ENCODE measurements at places on chromosomes 11 and 22.

DNA sequence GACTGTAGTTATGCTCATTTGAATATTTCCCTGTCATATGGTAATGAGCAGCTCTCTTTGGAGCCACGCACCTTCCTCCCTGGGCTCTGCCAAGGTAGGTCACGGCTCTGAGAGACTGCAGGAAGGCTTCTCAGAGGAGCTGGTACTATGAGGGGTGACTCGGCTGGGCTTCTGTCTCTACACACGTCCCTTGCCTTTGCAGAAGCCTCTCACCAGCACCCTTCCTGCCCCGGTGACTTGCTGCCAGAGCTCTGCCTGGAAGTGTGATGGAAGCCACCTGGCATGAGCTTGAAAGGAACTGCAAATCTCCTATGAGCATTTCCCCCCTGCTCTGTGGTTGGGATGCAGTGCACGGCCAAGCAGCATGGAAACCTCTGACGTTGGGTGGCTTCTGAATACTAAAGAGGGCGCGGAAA is 74.2 kb downstream of the KIRREL3 start:
- no peak for DNase-seq

GRCh38 chr22:48438800-48439559 is 1388.7 kb downstream of the BRD1 start:
- no peak for DNase-seq

GRCh38 chr11:75241036-75241905 is 697 bp downstream of the TPBGL start:
- peak; percentile 19 for DNase-seq

DNA sequence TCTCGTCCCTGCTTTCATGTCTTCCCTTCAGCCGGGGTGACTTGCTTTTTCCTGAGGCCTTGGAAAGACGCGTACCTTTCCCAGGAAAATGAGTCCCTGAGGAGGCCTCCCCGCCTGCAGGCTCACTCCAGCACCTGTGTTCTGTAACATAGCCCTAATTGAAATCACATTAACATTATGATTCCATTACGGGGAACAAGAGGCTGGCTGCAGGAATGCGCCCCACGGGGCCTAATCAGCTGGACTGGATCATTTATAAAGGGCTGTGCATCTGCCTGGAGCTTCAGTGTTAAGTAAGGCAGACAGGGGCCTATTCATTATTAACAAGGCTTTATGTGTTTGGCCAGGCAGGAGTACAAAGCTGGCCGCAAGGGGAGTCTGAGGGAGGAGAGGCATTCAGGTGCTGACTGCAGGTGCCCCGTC is 41.9 kb upstream of the TSPAN18 start:
- no peak for DNase-seq

- DNase-seq = no peak
These were observed 488 bp upstream of the SELENOM start for GRCh38 chr22:31107894-31108218.
